ENCODE measurements at places on chromosomes 3 and 15.

DNA sequence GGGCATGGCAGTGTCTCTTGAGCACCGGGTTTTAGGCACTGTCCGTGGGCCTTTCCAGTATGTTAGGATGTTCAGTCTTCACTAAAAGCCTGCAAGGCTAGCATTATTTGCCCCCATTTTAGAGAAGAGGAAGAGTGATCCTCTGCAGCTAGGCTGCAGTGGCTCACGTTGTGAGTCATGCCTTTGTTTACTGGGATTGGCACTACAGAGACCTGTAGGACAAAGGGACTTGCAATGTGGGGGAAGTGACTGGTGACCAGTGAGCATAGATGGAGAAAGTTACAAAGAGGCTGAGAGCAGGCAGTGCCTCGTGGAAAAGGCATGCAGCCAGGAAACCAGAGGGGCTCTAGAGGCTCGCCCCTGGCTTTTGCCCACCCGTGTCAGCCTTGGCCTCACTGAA lies 26.8 kb upstream of the CPNE9 start:
- DNase-seq = no peak

DNA sequence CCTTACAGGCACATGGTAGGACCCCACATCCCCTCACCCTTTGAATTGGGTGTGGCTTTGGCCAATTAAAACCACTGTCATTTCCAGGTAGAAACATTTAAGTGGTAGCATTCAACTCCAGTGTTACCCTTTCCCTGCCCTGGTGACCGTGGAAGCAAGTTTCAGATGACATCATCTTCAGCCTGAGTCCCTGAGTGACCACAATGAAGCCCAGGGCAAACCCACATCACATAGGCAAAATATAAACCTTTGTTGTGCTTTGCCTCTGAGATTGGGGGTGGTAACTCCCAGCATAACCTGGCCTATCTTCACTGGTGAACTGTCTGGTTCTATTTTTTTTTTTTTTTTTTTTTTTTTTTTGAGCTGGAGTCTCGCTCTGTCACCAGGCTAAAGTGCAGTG lies 404.0 kb upstream of the WNT5A start:
- DNase-seq = no peak

- DNase-seq = no peak
Measured at GRCh38 chr15:33101036-33101435, 93.5 kb downstream of the FMN1 start.

- no peak for DNase-seq
Measured at GRCh38 chr15:59649603-59650002, 7.7 kb downstream of the GTF2A2 start.

- no peak for DNase-seq
Measured at GRCh38 chr3:115100806-115101205, 46.3 kb downstream of the ZBTB20 start.

- no peak for DNase-seq
Measured at GRCh38 chr3:151478335-151478697, 17.5 kb upstream of the IGSF10 start.

DNA sequence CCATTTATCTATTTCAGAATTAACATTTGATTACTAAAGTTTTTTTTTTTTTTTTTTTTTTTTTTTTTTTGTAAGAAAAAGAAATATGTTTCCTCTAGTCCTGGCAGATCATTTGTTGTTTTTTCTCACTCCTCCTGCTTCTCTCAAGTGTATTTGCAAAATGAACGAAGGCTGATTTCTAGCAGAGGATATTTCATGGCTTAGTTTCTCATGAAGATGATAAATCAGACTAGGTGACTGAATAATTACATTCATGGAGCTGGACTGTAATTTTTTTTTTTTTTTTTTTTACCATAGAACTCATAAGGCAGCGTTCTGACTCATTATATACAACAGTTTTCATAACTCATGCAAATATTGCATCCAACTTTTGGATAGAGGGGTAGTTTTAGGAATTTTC lies 332.5 kb upstream of the SEMA6D start:
- no peak for DNase-seq

- no peak for DNase-seq
Measured at GRCh38 chr3:156413293-156413892, 141.5 kb downstream of the SSR3 start.

GRCh38 chr3:71722693-71723092 lies 2.5 kb downstream of the EIF4E3 start:
- DNase-seq = no peak

DNA sequence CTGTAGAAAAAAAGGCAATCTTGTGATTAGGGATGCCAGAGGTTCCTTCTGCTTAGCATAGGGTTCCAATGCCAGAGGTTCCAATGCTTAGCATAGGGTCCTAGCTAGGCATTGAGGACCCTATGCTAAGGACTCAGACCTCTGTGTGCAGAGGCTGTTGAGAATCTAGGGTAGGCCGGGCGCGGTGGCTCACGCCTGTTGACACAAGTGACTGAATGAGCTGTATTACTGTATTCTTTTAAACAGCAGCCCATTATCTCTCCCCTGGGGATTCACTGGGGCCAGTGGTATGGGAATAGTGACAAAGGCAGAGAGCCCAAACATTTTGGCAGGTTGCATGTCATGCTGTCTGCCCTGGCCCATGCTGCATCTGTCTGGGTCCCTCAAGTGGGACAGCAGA lies 16.2 kb downstream of the PAK6 start:
- DNase-seq = no peak

- DNase-seq = no peak
Measured at GRCh38 chr3:154224366-154224765, 99.9 kb downstream of the DHX36 start.

DNA sequence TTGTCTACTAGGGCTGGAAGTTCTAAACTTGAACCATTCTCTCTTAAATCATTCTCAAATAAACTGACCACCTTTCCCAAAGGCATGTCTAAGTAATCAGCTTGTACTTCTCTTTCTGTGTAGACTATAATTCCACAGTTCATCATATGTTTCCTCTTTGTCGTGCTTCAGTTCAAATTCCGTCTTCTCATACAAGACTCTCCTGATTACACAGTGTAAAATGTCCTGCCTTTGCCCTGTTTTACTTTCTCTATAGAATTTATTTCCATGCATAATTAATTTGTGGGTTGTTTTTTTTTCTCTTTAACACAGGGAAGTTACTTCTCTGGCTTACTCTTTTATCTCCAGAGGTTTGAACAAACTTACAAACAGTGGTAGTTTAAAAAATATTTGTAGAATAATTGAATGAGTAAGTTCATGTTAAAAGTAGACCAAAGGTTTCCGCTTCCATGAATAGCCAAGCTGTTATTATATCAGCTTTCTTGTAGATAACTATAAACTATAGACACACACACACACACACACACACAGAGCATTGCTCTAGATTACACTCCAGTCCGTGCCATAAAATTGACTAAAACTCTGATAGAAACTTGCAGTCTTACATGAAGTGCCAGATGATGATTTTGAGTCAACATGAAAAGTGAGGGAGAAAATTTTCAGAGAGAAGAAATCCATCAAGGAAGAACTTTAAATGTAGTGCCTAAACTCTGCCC lies 119.0 kb downstream of the SUCNR1 start:
- no peak for DNase-seq

DNA sequence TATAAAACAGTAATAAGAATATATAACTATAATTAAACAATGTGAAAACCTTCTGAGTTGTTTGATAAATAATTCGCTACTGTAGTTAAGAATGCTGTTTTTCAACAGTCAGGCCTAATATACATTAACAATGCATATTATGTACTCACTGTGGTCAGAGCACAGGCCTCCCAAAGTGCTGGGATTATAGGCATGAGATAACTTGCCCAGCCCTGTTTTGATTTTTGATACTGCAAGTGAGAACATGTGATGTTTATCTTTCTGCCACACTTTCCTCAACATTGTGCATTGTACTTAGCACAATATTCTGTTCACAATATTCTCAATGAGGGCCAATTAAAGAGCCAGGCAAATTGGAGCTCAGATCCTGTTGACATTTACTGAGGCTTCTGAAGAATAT lies 274.5 kb upstream of the RARB start:
- no peak for DNase-seq

- DNase-seq = no peak
Measured at GRCh38 chr15:45326280-45326679, 52.1 kb downstream of the GATM start.

DNA sequence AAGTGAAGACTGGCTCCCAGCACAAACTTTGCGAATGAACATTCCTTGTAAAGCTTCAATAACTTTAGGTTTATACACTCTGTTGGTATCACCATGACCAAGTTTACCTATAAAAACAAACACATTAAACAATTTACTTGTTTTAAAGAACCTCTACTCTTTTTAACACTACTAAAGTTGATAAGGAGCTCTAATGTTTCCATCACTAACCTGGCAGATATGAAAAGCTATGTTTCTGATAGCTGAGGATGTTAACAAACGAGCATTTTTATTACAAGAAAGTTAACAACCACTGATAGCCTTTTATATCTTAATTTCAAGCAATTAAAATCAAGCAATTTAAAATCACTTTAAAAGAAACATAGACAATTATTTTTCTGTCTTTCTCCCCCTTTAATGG lies 80.8 kb downstream of the HERC1 start:
- no peak for DNase-seq

GRCh38 chr3:71602256-71602655 lies 18.7 kb upstream of the FOXP1 start:
- no peak for DNase-seq

- DNase-seq = no peak
Measured at GRCh38 chr15:100189319-100189718, 152.5 kb downstream of the ADAMTS17 start.

DNA sequence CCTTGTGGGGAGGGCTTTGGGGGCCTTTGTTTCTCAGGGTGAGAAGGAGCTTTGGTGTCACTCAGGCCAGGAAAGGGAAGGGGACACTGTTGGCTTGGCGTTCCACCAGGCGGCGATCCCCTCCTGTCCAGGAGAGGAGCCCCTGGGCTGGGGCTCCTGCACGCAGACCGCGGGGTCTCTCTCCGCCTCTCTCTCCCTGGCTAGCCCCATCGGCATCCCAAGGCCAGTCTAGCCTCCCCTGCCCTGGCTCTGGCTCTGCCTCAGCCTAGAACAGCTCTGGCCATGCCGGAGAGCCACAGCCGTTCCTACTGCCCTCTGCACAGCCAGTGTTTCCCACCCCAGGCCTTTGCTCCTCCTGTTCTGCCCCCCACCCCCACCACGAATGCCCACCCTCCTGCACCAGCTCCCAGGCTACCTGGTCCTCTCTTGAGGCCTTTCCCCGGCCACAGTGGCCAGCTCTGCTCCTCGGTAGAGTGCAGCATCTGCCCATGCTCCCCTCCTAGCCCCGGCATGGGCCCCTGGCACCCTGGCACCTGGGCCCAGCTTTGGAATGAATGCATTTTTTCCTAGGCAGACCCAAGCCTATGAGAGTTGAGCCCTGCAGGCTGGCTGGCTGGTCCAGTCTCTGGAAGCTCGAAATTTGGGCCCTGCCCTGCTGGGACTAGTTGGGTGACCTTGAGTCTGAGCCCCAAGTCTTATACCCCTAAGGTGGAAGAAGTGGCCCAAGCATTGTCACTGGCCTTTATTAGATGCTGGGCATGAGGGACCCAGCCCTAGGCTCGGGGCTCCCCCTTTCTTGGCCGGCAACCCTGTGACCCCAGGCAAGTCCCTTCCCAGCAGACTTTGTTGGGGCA lies 2.4 kb downstream of the PLXNA1 start:
- DNase-seq = no peak

- DNase-seq = no peak
Measured at GRCh38 chr3:4945324-4945723, 33.9 kb upstream of the BHLHE40 start.

DNA sequence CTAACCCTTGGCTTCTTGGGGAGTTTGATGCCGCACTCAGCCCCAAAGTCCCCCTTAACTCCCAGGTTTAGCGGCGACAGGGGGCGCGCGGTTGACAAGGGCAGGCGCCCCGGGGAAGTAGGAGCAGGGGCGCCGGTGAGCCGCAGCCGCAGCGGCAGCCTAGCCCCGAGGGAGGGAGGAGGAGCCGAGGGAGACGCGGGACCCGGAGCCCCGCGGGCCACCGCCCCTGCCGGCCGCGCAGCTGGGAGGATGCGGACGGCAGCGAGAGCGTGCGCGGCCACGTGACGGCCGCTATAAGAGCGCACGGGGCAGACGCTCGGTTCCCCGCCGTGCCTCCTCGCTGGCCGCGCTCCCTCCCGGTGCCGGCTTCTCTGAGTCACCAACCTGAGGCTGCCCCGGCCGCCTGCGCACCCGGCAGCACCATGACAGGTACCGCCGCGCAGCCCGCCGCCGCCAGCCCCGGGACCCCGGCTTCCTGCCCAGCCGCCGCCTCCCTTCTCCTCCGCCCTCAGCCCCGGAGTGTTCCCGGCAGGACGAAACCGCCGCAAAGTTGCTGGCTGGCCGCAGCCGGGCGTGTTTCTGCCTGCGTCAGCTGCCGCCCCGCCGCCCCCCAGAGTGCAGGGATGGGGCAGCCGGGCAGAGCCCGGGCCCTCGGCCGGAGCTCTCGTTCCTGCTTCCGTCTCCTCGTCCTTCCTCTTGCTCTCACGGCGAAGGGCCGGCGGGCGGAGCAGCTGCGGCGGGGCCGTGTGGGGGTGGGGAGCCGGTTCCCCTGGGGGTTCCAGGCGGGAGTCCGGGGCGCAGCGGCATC lies at the start of gene GYG1:
Gene GYG1, plus strand, starts transcription at position 322 of the 808 bp plus-strand sequence. Its CDS starts 101 bp downstream, at position 423.
- DNase-seq = peak; percentile 37

DNA sequence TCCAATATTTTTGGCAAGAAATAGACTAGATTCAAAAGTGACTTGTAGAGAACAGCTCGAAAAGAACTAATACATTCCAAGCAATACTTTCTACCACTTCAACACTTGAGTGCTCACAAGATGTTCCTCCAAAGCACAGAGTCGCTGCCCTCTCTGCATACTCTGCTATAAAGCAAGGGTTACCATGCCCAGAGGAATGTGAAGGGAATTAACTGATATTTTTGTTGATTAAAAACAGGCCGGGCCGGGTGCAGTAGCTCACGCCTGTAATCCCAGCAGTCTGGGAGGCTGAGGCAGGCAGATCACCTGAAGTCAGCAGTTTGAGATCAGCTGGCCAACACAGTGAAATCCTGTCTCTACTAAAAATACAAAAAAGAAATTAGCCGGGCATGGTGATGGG lies 57.6 kb upstream of the CSPG5 start:
- no peak for DNase-seq

- no peak for DNase-seq
Measured at GRCh38 chr15:95075792-95076677, 844.7 kb downstream of the MCTP2 start.

All from BJ (cell line).